NCI-H1417 treated with DMSO at 0.1 percent for 48 hours (cell line): ENCODE measurements at places on chromosomes 11 and 22.
A peak's percentile ranks its signal among the peaks of the same experiment; 100 is the strongest.

- DNase-seq = no peak
Measured at GRCh38 chr11:76786016-76786415, 2.9 kb downstream of the TSKU start.

- no peak for DNase-seq
Measured at GRCh38 chr11:58562375-58562800, 13.3 kb downstream of the LPXN start.

GRCh38 chr11:73308003-73308960 is at the start of gene ARHGEF17:
Gene ARHGEF17 (plus strand): TSS chr11:73308276. CDS start chr11:73308639, 363 bp downstream.
- peak; percentile 56 for DNase-seq

DNA sequence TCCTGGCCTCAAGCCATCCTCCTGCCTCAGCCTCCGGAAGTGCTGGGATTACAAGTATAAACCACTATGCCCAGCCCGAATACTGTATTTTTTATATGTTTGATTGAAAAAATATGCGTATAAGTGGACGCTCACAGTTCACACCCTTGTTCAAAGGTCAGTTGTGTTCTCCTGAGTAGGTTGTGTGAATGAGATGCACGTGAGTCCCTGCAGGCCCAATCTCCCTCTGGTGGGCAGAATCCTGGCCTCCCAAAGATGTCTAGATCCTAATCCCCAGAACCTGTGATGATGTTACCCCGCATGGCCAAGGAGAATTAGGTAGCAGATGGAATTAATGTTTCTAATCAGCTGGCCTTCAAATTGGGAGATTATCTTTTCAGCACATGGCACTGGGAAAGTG is 41.9 kb downstream of the CTTN start:
- no peak for DNase-seq

DNA sequence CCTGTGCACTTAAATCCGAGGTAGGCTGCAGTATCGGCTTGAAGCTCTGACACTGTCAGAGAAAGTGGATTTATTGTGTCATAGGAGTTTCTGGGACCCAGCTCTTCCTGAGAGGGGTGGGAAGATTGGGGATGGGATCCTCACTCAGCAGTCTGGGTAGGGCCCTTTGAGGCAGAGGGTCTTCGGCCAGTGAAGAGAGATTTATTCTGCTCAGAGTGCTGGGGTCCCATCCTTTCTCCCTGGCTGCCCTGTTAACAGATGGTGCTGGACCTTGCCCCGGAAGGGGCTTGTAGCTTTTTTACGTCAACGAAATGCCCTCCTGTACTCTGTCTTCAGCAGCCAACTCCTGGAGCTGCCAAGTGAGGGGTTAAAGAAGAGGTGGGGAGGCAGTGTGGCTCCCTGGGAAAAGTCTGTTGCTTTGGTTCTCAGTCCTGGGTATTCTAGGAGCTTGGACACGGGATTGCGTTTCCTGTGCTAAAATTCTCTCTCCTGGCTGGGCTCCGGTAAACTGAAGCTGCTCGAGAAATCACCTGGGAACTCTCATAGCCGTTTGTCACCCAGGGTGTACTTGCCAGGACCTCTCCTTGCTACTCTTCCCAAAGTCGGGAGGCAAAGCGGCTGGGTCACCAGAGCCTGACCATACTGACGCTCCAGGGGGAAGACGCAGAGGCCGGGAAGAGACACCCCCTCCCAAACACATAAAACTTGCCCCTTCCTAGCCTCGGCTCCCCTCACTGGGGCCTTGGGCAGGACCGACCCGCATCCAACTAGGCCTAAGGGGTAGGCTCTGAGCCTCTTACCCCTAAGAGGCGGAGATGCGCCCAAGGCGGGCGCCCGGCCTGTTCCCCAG is 806 bp upstream of the SMDT1 start:
- no peak for DNase-seq

DNA sequence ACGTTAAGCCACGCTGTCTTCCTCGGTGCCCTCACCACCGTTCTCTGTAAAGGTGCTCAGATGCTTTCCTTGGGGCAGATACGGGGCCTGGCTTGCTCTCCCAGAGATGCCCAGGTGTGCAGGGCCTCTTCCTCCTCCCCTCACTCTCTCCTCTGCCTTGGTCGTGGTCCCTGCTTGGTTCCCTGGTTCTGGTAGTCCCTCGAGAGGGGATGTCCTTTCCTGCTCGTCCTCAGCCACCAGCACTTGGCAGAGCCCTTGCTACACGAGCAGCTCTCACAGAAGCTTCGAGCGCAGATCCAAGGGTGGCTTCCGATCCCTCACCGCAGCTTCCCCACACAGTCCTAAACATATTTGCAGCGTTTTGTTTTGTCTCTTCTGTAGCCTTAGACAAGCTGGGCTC is 298.8 kb downstream of the TBC1D22A start:
- DNase-seq = no peak

- DNase-seq = no peak
Measured at GRCh38 chr11:125331357-125332035, 164.6 kb downstream of the FEZ1 start.

GRCh38 chr22:36510966-36511881 is 4.4 kb upstream of the FOXRED2 start:
- no peak for DNase-seq

- no peak for DNase-seq
Measured at GRCh38 chr11:75160880-75161279, 10.0 kb downstream of the SLCO2B1 start.

DNA sequence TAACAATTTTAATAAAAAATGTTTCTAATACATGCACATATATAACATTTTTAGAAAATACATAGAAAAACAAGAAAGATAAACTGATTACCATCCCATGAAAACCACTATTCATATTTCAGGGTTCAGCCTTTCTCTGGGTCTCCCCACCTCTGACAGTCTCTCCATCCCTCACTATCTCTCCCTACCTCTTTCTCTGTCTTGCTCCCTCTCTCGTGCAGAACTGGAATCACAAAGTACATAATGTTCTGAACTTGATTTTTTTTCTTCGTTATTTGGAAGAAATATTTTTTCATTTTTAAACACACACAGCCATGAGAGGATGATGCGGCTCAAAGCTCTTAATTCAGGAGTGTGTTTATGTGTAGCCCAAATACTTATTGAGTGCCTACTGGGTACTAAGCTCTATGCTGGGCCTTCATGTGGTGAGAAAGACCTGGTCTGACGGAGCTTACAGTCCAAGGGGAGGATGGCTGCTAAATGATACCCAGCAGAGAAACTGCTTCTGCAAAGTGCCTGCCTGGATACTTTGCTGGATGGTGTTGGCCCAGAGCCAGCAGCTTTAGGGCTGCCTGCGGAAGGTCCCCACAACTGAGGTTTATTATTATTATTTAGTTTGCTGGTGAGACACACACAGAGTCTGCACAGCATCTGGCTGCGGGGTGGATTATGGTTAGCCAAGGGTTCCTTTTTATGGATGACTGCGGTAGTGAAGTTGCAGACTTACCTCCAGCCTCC is 42.6 kb downstream of the SC5D start:
- DNase-seq = no peak

- DNase-seq = no peak
Measured at GRCh38 chr11:65571940-65572339, 398 bp upstream of the FAM89B start.

DNA sequence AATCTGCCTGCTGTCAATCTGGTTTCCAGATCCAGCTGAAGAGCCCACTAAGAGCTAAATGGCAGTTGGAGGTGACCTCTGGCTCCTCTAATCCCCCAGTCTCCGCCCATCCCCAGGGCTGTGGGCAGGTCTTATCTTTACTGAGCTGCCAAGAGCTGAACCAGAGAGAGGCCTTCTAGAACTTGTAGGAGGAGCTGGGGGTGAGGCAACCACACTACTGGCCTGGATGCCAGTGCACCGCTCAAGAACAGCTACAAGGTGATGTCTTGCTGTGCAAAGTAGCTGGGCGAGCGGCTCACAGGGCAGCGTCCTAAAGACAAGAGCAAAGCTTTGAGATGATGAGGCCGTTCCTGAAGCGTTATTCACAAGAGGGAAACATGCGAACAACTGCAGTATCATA is 374.6 kb downstream of the CTTN start:
- no peak for DNase-seq

DNA sequence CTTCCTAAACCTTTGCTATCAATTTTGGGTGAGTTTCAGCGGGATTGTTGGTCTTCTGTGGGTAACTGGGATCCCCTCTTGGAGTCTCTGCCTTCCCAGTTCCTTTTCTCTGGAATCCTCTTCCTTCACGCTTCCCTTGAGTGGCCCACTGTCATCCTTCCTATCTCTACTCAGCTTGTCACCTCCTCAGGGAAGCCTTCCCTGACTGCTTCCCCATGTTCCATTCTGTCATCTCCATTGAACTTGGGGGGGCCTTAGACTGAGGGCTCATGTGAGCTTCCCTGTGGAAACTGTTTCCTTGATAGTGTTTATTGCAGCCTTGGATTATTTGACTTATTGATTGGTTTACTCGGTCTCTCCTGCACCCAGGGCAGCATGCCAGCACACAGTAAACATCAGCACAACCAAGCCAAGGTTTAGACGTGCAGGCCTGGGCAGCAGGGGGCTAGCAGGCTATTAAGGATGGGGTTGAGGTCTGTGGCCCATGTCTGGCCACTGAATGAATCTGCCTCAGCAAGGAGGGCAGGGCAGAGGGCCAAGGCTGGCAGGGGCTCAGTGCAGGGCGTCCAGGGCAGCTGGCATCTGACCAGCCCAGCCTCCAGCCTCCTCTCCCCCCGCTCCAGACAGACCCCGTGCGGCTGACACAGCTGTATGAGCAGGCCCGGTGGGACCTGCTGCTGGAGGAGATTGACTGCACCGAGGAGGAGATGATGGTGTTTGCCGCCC is 7.2 kb downstream of the TRPT1 start:
- no peak for DNase-seq

DNA sequence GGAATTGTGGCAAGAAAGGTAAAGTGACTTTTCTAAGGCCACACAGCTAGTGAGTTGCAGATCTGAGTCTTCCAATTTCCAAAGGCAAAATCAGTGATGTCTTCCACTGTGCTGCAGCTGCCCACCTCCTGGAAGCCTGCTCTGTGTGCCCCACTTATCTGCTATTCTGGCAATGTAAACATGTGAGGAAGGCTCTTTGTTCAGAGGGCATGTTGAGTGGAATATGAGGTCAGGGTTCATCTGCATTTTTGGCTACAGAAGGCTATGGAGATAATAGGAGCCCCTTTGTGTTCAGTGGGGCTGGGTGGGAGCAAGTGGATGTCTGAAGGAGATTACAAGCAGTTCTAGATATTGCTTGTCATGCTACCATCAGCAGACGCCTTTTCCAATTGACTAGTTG is 396.2 kb downstream of the BUD13 start:
- peak; percentile 47 for DNase-seq

- DNase-seq = no peak
Measured at GRCh38 chr11:103671143-103671651, 365.2 kb upstream of the DDI1 start.

GRCh38 chr11:5065027-5065426 is 4.3 kb upstream of the OR52E1 start:
- no peak for DNase-seq

GRCh38 chr11:109490953-109491635 is 69.1 kb downstream of the C11orf87 start:
- no peak for DNase-seq

DNA sequence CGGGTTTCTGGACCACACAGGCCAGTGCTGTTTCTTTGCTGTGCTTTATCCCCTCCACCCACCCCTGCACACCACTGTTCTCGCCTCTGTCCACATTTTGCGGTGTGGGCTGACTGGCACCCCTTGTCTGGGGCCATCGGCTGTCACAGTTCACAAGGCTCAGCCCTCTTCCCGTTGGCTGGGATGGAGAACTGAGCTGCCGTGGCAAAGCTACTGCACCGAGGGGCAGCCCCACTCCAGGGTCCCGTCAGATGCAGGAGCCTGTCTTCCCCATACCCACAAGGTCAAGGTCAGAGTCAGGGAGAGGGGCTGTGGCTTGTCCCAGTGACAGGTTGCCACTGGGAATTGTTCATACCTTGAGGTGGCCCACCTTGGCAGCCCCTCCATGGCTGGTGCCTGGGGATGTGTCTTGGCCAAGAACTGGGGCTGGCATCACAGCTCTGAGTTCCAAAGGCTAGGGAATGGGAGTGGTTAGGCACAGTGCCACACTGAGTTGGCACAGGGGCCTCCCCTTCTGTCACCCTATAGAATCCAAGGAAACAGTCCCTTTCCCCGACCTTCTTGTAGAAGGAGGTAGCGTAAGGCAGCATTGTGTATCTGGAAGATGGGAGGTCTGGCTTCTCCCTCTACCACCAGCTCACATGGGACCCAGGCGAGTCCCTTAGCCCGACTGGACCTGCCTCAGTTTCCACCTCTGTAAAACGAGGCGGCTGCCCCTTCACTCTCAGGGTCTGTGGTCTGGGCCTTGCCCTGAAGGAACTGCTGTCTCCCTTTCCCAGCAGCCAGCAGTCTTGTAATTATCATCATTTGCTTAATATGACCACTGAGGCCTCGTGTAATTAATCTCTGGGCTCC is 3.4 kb downstream of the GRK2 start:
- DNase-seq = no peak

GRCh38 chr11:6124245-6124644 is 16.8 kb downstream of the OR56B4 start:
- no peak for DNase-seq

- DNase-seq = no peak
Measured at GRCh38 chr22:43474161-43475101, 62.6 kb downstream of the MPPED1 start.

DNA sequence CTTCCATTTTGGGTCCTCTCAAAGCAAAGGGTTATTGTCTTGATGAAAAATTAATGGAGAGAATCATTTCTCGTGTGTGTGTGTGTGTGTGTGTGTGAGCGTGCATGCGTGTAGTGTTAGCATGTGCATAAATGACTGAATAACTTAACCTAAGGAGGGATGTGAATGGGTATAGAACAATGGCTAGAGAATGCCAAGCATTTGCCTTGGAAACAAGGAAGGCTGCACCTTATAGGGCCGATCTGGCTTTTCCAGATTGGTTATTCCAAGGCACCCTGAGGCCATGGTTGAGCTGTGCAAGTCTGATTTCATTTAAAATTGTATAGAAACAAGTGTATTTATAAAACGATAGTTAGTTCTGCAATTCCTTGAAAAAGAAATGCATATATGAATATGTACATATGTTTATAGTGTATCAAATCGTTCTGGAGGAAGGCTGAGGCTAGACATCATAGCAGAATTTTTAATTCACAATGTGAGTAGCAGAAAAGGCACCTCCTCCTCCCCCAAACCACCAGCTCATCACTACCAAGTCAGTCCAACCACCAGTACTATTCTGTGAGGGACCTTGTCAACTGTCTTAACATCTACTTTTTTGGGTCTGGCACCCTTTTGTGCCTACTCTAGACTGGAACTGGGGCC is 322.7 kb upstream of the ISX start:
- DNase-seq = no peak

DNA sequence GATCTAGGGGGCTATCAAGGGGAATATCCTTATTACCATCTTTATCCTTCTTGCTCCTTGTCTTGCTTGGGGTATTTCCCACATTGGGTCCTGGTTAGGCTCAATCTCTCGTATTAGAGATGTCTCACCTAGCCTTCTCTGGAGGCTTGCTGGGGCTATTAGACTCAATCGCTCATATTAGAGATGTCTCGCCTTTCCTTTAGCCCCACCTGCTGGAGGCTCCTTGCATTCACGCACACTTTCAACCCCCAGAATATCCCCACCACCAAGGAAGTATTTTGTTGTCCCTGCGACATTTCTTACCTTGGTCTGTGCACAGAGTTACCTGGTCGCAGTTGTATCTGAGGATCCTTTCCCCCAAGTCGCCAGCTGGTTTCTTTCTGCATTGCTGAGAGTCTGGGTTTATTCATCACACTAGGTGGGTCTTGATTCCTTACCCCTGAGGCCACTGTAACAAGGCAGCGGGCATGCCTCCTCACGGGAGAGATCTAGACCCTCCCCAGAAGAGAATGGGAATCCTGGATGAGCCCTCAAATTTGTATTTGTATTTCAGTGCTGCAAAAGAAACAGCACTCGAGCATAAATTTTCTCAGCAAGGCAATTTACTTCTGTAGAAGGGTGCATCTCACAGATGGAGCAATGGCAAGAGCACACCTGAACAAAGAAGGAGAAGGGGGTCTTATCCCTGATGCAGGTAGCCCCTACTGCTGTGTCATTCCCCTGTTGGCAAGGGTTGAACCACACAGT is 15.9 kb upstream of the HYLS1 start:
- no peak for DNase-seq
